ENCODE measurements at places on chromosomes 13 and 19. TPM values are rescaled to one million over a fixed set of nuclear protein-coding genes. Genes with fewer than 3 reads are reported as not detected.

GRCh38 chr13:46179491-46179908 lies 2.5 kb downstream of the LCP1 start:
- no peak for ATAC-seq

- ATAC-seq: peak; percentile 73
Observed at GRCh38 chr13:50386541-50387050, 371.4 kb downstream of the KCNRG start.

GRCh38 chr13:110317496-110318195 lies 10.6 kb downstream of the COL4A2 start:
- ATAC-seq: no peak

GRCh38 chr13:110616103-110617101 lies 1.1 kb downstream of the NAXD start:
- peak; percentile 25 for ATAC-seq

- ATAC-seq: no peak
Observed at GRCh38 chr13:52104624-52105023, 24.2 kb downstream of the NEK5 start.

DNA sequence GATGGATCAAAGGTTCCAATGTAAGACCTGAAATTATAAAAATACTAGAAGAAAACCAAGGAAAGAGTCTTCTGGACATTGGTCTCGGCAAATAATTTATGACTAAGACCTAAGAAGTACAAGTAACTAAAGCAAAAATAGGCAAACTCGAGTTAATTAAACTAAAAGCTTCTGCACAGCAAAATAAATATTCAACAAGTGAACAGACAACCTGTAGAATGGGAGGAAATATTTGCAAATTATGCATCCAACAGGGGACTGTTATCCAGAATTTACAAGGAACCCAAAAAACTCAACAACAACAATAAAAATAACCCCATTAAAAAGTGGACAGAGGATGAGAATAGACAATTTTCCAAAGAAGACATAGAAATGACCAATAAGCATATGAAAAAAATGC lies 9.7 kb upstream of the SLAIN1 start:
- ATAC-seq: no peak

GRCh38 chr13:27466513-27466912 lies 16.1 kb upstream of the MTIF3 start:
- no peak for ATAC-seq

DNA sequence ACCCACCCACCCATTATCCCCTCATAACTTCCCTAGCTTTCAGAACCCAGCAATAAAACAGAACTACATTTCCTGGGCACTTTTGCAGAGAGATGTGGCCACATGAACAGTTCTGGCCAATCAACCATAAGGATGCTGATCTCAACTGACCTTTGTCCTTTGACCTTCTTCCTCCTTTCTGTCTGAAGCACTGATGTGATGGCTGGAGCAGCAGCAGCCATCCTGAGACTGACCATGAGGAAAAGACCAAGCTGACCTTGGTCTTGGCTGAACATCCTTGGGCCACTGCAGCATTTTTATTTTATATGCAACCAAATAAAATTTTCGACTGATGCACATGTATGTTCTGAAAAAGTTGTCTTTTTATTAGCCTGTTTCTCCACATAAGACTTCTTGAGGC lies 33.1 kb upstream of the CACNA1A start:
- no peak for ATAC-seq

- ATAC-seq: no peak
Observed at GRCh38 chr13:109761695-109762094, 24.7 kb downstream of the IRS2 start.

GRCh38 chr19:29668746-29669609 lies 3.7 kb downstream of the PLEKHF1 start:
- no peak for ATAC-seq

DNA sequence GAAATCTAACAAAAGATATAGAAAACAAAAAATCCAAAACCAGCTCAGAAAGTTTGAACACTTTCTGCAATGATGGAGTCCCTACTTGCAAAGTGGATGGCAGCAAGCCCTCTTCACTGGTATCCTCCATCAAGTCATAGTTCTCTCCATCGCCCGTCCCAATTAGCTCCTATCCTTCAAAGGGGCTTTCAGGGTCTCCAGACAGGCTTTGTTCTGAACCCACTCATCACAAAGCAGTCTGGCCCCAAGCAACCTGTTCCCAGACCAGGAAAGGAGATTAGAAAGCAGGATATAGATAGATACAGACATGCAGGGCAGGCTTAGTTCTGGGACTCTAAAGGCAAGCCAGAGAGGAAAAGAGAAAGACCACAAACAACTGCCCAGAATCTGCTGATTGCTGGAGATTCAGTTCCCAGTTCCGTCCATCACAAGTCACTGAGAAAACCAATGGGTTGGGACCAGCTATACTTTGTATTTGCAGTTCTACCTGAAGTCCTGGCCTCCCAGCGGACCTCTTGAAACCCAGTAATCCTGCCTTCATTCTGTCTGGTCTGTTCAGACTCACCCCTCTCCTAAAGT lies 47.2 kb upstream of the EPHX3 start:
- no peak for ATAC-seq

Gene MATK
- total RNA-seq: 0.41 TPM

Gene PLK5
- 0.29 TPM for total RNA-seq

Gene ATP4A
- total RNA-seq: not detected

Gene OR10H1
- total RNA-seq: not detected

Gene ZNF613
- 6.1 TPM for total RNA-seq
